ENCODE measurements at places on chromosomes 2 and 18.

- no peak for DNase-seq
Measured at GRCh38 chr2:8509621-8510020, 172.2 kb upstream of the ID2 start.

GRCh38 chr18:58394046-58394445 is 234.8 kb downstream of the ALPK2 start:
- no peak for DNase-seq

GRCh38 chr18:74149878-74150277 is 1.6 kb downstream of the TIMM21 start:
- DNase-seq = no peak

GRCh38 chr2:228841877-228842276 is 429.2 kb downstream of the PID1 start:
- DNase-seq = no peak

- no peak for DNase-seq
Measured at GRCh38 chr2:104577143-104577542, 276.8 kb upstream of the POU3F3 start.

DNA sequence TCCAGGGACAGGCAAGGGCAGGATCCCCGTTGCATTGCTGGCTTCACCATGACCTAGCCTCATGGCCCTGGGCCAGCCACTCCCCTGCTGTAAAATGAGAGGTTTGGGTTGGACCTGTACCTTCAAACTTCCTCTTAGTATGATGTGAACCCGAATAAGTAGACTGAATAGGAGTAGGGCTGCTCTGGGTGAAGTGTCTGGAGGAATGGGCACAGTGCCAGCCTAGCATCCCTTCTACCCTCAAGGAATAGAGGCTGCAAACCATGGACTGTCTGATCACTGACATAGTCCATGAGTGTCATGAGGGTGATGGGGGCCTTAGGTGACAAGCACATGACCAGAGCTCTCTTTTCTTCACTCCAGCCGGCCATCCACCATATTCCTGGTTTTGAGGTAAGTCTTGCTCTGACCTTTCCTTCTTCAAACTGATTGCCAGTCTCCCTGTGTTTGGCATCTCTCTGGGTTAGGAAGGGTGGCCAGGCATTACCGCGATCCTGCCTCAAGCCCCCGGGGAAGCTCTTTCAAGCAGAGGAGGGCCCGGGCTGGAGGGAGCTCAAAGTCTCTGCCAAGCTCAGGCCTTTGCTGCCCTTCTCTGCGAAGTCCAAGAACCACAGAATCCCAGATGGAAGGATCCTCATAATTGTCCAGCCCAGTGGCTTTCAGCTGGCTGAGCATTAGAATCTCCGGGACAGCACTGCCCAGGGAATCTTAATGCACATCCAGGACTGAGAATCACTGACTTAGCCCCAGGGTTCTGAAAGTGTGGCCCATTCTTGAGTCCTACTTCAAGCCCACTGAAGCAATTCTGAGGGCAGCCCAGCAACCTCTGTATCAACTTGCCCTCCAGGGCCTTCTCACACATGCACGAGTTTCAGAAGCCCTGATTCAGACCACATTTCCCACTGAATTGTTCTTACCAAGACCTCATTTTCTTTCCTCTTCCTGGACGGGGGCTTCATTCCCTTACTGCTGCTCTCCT is 148.1 kb downstream of the DYSF start:
- no peak for DNase-seq

GRCh38 chr18:62737241-62737873 is 22.0 kb downstream of the PHLPP1 start:
- DNase-seq = no peak

GRCh38 chr18:7221424-7222155 is 9.3 kb upstream of the LRRC30 start:
- peak; percentile 67 for DNase-seq

- DNase-seq = no peak
Measured at GRCh38 chr2:58155160-58155778, 85.9 kb downstream of the FANCL start.

GRCh38 chr2:239690651-239691631 is 290.1 kb upstream of the HDAC4 start:
- DNase-seq = peak; percentile 4

DNA sequence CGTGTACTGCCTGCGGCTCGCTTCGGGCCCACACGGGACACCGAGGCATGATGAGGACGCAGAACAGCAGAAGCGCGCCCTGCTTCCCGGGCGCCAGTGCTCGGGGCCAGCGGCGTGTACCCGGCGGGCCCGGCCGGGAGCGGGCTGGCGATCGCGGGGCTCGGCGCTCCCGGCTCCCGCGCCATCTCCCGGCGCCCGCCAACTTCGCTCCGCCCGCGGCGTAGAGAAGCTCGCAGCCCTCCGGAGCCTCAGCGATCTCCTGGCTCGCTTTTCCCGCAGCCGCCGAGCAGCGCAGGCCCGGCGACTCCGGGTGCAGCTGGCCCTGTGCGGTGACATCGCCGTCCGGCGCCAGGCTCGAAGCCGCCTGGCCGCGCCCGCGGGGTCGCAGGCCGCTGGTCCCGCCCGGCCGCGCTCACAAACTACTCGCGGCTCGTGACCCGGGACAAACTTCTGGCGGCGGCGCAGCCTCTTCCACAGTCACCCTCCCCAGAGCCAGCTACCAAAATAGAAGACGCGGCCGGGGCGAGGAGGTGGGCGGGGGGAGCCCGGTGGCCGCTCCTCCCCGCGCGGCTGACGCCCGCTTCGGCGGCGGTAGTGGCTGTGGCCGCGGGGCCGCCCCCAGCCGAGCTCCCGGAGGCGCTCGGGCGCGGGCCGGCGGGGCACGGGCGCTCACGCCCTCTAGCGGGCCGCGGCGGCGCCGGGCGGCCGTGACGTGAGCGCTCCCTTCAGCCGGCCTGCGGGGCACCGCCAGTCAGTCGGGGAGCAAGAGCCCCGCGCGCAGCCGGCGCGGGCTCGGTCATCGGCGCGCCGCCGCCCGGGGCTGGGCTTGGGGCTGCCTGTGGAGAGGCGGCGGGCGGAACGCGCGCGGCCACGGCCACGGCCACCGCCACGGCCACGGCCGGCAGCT is at the start of gene PTPRM:
Gene PTPRM (plus strand): TSS at position 750 of the 907 bp plus-strand sequence. CDS start 503 bp downstream, outside the sequence.
- peak; percentile 87 for DNase-seq

GRCh38 chr2:121309801-121310200 is 24.8 kb upstream of the TFCP2L1 start:
- DNase-seq = peak; percentile 59

GRCh38 chr18:31204166-31204565 is 41.5 kb upstream of the DSC1 start:
- DNase-seq = peak; percentile 17

- DNase-seq = no peak
Measured at GRCh38 chr2:100073110-100073509, 69.3 kb downstream of the AFF3 start.

GRCh38 chr2:206887745-206888144 is 51.6 kb upstream of the CPO start:
- no peak for DNase-seq

GRCh38 chr18:63433334-63433866 is 11.1 kb upstream of the VPS4B start:
- DNase-seq = no peak

DNA sequence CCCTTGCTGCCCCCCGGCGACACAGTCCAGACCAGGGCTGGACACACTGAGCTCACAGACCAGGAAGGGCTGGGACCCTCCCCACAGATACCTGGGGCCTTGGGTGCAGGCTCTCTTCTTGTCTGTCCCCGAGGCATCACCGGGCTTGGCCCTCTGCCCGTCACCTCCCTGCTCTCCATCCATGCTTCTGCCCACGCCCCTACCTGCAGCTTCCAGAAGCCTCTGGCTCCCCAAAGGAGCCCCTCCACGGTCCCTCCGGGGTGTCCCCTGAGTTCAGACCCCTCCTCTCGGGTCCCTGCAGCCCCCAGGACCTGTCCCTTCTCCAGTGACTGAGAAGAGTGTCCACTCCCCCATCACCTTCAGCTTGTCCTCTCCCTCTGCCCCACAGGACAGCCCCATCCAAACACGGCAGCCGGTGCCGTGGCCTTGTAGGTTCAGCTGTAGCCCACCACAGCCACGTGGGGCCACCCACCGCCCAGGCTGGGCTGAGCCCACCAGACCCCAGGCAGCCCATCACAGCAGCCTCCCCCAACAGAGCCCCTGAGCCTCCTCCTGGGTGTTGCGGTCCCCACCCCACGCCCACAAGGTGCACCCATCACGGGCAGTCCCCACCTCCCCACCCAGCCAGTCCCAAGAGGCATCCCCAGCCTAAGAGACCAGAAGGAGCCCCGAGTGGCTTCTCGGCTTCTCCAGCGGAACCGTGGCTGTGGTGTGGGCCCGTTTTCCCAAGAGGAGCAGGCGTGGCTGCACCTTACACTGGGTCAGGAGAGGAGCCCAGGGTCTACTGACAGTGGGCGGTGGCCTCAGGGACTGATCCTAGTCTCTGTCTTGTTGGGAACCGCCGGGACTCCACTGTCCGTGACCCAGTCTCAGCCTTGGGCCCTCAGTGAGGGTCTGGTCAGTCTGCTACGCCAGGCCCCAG is 53.1 kb downstream of the RAMP1 start:
- DNase-seq = no peak

GRCh38 chr18:56128153-56128791 is 510.1 kb downstream of the TXNL1 start:
- no peak for DNase-seq

DNA sequence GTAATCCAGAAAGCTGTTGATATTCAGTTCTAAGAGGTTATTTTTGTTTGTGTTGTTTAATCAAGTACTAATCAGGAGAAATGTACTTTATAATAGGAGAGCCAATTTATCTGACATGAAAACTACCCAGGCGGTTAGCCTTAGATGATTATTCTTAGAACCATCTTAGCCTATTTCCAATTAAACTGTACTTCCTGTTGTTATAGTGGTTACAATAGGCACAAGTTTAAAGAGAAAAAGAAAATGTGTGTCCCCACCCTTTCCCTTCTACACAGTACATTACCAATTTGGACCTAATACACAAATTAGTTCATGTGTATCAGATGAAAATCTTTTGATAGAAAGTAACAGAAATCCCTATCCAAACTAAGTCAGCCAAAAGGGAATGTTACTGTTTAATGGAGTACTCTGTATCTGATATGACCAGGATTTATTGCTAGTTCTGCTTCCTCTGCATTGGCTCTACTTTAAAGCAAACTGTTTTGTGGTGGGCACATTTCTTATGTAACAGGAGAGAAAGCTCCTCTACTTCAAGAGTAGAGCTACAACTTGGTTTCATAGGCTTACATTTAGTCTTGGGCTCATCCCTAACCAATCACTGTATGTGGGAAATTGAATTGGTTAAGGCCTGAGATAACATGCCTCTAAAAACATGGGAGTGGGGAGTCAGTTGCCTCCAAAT is 217.9 kb downstream of the UBE2E3 start:
- DNase-seq = peak; percentile 34
